Renal pelvis (tissue), 12 donors: ENCODE measurements at places on chromosomes 13 and 19. TPM values are rescaled to one million over a fixed set of nuclear protein-coding genes. Genes with fewer than 3 reads are reported as not detected.

The LILRB5 gene
- 1.7 TPM for polyA plus RNA-seq

The PGLYRP2 gene
- not detected for polyA plus RNA-seq

The PPP1R15A gene
- 33.9 TPM for polyA plus RNA-seq

The TRPM4 gene
- 29.4 TPM for polyA plus RNA-seq

The F7 gene
- 4.5 TPM for polyA plus RNA-seq

The DHDH gene
- polyA plus RNA-seq, result 9.7 TPM

The PDS5B gene
- 71.9 TPM for polyA plus RNA-seq

The GPR4 gene
- polyA plus RNA-seq, result 5.6 TPM

The NAT14 gene
- 45.7 TPM for polyA plus RNA-seq

The C19orf18 gene
- 2.8 TPM for polyA plus RNA-seq

The CD320 gene
- polyA plus RNA-seq, result 42.6 TPM

DNA sequence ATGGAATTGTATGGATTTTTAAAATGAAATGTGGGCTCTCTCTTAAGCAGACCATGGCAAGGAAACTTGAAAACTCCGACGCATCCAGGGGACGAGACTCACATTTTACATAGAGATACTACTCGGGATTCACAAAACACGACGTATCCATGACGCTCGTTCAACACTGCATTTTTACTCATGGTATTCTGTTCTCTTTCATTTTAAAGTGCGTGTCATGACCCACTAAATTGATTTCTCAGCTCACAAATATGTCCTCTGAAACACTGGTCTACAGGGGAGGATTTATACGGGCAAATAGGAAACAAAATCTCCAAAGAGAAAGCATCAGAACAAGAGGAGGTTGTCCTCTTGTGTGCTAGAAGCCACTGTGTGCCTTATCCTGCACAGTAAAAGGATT is 523.5 kb downstream of the MYO16 start:
- no peak for DNase-seq

DNA sequence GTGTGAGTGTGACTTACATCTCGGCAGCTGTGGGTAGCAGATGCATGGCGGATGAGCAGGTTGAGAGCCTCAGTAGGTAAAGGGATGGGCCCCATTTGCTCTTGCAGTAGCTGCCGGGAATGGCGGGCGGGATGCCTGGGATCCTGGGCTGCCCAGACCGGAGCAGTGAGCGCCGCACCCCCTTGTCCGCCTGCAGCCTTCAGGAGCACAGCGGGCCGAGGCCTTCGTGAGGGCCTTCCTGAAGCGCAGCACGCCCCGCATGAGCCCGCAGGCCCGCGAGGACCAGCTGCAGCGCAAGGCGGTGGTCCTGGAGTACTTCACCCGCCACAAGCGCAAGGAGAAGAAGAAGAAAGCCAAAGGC is 4.1 kb downstream of the POP4 start:
- no peak for DNase-seq

DNA sequence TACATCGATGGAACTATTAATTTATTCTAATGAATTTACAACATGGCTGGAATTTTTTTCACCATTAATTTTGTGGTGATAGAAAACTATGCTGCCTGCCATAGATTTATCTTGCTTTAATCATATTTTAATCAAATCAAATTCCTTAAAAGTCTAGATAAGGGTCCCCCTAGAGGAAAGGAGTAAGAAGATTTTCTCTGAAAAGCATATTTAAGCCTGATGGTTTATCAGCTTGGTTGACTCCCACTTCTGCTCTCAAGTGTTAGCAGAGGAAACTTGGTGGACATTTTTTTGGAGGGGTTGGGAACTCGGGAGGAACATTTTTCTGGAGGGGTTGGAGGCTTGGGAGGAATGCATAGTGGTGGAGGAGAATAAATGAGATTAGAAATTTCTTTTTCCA is 253.3 kb downstream of the KCNRG start:
- no peak for DNase-seq

DNA sequence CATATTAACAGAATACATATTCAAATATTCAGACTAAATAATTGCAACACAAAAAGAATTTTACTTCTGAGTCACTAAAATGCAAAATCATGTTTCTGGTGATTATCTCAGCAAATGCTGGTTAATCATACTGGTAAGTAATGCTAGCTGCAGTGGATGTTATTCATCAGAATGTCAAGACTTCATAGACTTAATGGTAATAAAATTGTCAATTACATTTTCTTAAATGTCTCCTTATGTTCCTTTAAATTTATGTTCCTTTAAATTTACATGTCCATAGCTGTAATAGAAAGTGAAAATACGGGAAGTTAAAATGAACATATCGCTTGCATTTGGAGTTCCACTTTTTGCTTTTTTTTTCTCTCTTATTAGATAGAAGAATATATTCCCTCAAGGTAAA is 853.0 kb downstream of the SLITRK6 start:
- DNase-seq, result no peak

DNA sequence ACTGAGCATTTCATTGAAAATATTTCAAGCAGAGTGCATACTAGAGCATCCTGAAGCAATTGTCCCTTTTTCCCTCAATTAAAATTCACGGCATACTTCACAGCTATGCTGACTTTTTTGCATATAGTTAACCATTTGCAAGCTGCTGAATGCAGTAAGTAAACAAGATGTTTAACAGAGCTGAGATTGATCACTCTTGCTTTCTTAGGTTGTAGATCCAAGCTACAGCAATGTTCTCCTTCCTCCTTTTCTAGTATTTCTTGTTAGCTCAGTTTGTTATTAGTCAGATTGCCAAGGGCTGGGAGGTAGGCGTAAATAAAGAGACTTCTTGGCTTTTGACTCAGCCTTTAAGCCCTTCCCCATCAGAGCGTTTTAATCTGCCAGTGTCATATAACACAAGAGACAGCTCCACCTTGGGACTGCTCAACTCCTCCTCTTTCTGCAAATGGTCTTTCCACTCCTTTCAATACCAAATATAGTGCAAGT is at the start of gene SLITRK6:
Gene SLITRK6 (minus strand): TSS at position 323 of the 486 bp plus-strand sequence. CDS start 2,911 bp downstream, outside the sequence.
- peak; percentile 28 for DNase-seq

DNA sequence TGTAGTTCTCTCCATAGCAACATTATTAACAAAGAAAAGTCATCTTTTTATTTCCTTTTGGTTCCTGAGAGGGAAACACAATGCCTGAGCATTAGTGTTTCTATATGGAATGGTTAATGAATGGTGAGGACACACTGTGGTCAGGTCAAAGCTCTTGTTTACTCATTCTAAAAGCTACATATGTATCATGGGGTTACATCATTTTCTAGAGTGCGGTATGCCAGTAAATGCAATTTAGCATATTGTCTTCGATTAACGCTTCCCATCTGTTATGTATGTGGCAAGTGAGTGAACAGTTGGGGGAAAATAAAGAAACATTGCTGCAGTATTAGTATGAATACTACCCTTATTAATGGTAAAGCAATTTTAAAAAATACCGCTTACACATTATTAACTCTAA is 1152.2 kb upstream of the SPRY2 start:
- DNase-seq, result no peak

GRCh38 chr13:74646091-74646490 is 511.9 kb upstream of the KLF12 start:
- DNase-seq, result no peak

GRCh38 chr19:13149628-13150186 is 468 bp downstream of the STX10 start:
- DNase-seq, result peak; percentile 52

DNA sequence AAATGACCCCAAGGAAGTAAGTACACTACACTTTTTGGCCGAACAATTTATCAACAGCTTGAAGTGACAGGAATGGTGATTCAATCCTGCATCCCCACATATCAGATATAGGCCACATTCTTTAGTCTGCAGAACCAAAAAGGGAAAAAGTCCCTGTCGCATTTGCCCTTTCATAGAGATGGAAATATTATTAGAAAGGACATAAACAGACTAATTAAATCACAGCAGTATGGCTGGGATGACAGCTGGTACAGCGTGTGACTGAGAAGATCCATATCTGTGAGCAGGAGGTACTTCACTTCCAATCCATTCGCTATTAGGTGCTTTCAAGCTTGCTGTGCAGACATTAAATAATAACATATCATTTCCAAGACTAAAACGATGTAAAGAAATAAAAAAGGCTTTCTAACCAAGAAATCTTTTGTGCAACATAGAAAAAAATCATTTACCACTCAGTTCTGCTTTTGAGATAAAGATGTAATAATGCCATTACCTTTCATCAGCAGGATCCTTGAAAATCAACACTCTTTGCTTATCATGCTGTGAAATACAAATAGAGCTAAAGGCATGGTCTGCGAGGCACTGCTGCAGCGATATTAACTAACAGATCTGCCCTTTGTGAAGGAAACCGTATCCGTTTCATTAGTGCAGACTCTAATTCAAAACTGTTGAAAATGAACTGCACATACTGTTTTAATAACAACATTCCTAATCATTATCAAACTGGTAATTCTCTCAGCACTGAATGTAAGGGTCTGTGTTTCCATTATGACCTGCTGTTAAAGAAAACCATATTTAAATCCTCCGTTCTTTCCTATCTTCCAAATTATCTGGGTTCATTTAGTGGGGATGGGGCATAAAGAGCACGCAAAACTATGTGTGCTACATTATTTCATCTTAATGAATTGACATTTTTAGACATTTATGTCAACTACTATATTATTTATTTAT is 245.6 kb downstream of the DACH1 start:
- DNase-seq, result no peak

GRCh38 chr13:112455476-112456059 is 79.4 kb downstream of the SPACA7 start:
- no peak for DNase-seq

DNA sequence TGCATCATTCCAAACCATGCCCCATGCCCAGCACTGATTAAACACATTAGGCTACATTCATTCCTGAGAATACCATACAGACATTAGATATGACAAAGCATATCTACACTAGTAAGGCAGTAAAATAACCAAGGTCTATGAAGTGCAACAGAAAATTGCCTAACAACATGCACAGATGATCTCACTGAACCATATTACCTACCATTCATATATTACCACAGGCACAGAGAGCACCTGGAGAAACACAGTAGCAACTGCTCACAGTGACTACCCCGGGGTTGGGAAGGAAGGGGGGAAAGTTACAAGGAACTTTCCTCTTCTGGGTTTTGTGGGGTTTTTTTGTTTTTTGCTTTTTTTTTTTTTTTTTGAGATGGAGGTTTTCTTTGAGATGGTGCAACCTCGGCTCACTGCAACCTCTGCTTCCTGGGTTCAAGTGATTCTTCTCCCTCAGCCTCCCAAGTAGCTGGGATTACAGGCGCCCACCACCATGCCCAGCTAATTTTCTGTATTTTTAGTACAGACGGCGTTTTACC is 669.6 kb downstream of the UQCRFS1 start:
- DNase-seq, result no peak

DNA sequence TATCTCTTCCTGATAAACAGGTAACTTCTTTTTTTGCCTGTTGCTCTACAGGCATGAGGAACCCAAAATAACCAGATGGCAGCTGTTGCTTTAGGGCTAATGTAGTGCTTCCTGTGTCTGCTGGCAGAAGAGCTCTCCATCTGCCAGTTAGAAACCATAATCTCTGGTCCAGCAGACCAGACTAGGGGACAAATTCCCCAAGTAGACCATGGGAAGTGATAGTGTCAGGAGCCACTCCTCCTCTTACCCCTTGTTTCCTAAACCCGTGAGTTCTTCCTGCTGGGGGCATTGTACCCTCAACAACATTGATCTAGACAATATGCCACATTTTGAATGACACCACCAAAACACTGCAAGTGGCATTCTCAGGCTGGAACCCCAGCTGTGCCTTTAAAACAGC is 135.9 kb downstream of the DLEU7 start:
- DNase-seq, result no peak

DNA sequence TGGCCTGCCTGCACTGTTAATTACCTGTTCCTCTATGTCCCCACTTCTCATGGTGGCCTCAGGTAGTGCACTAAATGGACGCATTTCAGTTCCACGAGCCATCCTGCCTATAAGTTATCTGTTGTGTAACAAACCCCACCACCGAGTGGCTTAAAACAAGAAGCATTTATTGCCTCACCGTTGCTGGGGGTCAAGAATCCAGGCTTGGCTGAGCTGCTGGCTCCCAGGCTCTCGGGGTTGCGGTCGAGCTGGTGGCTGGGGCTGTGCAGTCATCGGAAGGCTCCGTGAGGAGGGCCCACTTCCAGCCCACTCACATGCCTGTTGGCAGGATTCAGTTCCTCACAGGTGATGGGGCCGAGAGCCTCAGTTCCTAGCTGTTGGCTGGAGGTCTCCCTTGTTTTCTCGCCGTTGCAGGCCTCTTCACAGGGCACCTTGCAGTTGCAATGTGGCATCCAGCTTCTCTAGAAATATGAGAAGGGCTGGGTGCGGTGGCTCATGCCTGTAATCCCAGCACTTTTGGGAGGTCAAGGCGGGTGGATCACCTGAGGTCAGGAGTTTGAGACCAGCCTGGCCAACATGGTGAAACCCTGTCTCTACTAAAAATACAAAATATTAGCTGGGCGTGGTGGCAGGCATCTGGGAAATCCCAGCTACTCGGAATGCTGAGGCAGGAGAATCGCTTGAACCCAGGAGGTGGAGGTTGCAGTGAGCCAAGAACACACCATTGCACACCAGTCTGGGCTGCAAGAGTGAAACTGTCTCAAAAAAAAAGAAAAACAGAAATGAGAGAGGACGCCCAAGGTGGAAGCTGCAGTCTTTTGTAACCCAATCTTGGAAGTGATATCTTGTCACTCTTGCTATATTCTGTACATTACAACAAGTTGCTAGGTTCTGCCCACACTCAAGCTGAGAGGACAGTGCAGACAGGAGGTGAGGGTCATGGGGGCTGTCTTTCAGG is 6.5 kb upstream of the PTOV1 start:
- no peak for DNase-seq

GRCh38 chr13:94656766-94657165 is 55.1 kb downstream of the GPR180 start:
- DNase-seq, result no peak

DNA sequence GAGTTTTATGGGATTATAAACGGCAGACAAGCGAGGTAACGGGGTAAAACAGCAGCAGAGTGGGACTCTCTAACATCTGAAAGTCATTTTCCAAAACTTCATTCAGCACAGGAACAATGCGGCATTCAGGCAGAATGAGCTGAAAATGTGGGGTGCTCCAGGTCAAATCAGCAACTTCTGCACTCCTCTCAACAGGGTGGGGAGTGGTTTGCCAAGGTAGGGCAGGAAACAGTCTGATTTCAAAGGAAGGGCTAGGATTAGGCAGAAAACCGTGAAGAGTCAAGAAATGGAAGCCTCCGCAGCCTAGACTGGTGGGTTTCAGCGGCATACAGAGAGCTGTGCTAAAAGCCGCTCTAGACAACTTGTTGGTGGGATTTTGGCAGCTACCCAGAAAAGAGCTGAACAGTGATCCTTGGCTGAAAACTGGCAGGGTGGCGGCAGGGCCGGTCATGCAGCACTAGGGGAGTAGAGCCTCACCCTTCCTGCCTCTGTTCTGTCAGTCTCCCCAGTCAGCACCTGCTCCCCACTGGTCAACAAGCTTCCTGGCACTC is 154.2 kb upstream of the KLF12 start:
- no peak for DNase-seq
